ENCODE measurements at places on chromosomes 4 and X.

DNA sequence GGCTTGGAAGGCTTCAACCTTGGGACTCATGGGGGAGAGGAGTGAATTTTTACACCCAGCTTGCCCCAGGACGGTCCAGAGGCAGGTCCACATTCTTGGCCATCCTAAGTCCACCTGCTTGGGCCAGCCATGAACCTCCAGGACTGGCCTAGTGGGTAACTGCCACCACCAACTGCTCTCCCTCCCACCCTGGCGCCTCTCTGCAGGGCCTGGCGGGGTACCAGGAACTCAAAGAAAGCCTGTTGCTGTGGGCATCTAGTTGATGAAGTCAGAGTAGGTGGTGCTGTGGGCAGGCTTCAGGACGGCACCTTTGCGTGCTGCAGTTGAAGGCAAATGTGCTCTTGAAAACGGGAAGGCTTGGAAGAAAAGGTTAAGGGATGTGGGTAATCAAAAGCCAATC is 12.0 kb downstream of the BCOR start:
- no peak for DNase-seq

DNA sequence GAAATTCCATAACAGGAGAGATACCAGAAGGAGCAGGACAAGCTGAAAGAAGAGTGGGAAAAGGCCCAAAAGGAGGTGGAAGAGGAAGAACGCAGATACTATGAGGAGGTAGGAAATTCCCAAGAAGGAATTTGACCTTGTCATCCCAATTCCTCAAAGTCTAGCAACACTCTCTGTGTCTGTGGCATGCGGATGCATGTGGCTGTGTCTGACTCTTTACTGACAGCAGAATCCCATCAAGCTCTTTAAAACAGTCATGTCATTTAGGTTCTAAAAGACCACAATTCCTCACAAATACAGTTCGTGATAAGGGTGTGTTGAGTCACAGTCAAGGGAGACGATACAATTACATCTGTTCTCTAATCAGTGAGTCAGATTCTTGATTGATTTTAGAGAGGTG is 68.5 kb downstream of the PHOX2B start:
- DNase-seq: no peak

DNA sequence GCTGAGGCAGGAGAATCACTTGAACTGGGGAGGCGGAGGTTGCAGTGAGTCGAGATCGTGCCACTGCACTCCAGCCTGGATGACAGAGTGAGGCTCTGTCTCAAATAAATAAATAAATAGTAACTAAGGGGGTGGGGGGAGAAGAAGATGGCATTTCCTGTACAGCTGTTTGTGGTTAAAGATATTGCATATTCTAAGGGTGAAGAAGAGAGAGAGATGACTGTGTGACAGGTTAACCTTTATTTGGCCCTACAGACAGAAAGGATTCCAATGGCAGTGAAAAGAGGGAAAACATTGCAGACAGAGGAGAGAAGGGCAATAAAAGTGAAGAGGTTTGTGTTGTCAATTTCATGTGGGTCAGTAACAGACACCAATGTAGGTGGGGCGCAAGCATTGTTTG is 9.4 kb downstream of the TASL start:
- no peak for DNase-seq

- DNase-seq: no peak
These were observed 20.2 kb upstream of the RRAGB start for GRCh38 chrX:55697381-55697780.

DNA sequence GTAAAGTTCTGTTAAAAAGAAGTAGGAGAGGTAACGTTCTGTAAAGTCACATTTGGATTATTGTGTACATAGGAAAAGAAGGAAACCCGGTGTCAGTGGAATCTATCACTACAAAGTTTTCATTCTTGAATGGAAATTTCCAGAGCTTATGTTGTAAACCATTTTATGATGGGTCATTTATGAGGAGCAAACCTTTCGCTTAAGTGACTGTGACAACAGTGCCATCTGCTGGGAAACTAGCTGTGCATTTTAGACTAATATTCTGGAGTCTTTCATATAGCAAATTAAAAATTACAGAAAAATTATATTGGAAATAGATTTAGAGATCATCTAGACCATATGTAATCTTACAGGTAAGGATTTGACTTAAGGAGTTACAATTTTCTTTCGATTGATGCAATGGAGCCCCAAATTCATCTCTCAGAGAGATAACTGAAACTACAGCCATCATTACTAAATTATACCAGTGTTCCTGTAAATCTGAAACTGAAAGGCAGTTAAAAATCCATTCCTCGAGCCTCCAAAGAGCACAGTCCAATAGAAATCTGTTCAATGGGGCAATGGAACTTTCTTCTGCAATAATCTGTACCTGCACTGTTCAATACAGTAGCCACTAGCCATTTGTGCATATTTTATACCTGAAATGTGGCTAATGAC is 26.9 kb downstream of the ASB9 start:
- no peak for DNase-seq

- no peak for DNase-seq
These were observed 23.1 kb downstream of the NAP1L5 start for GRCh38 chr4:88674565-88674964.

- no peak for DNase-seq
These were observed 40.1 kb upstream of the KLHL8 start for GRCh38 chr4:87260477-87260876.

DNA sequence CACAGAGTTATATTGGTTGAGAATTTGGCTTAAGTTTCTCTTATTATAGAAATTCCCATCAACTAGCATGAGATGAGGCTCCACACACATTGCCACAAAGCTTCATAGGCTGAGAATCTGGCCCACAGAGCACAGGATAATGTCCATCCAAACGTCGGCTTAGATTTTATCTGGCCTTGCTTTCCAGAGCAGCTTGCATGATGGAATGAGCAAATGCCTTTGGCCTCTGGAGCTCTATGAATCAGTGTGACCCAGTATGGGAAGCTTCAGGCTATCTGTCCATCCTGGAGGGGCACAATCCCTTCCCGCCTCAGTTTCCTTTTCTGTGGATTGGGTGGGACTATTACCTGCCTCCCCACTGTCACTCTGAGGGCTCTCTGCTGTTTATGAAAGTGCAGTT is 131.5 kb upstream of the NDP start:
- DNase-seq: no peak

DNA sequence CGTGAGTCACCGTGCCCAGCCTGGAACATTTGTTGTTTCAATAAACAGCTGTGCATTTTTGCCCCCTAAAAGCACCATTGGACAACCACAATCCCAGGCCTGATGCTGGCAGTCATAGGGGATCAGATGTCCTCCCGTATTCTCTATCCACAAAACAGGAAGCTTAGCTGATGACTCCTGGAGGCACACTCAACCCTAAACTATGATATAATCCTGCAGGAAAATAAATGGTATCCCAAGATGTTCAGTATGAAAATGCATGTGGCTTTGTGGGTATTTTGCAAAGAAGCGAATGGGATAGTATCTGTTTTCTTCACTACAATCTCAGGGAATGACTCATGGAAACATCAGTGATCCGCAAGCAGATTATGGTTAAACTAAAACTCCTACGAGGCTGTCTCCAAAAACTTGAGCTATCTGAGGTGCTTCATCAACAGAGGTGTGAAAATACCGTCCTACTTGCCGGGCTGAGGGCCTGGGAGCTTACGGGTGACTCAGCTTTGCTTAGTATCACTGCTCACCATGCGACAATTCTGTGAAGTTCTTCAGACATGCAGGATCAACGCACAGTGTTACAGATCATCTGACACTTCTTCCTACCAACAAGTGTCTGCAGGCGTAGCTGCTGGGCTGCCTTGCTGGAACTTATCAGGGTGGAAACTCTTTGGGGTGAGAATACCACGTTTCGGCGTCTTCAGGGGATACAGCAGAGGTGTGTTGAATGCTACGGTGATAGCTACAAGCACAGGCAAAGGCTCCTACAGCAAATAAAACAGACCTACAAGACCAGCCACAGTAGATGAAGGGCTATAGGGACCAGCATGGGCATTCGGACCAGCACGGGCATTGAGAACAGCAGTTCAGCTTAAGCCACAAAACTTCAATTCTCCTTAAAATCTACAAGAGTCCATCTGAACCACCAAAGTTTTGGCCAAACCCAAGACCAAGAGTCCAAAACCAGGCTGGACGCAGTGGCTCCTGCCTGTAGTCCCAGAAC is 148.5 kb downstream of the DHRSX start:
- no peak for DNase-seq

DNA sequence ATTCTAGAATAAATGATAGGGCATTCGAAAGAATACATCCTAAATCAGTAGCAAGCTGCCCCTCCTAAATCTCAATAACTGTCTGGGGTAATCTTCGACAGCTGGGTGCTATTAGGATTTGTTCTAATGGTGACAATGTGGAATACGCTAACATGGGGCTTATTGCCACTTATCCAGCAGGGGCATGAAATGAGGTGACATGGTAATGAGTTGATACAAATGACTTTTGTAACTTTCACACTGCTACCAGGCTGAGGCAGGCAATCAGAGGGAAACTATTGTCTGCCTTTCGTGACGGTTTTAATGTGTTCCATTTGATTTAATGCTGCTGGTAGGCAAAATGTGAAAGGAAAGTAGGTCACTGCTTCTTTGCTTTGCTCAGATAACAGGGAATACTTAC is 1047.4 kb upstream of the PABPC4L start:
- no peak for DNase-seq

DNA sequence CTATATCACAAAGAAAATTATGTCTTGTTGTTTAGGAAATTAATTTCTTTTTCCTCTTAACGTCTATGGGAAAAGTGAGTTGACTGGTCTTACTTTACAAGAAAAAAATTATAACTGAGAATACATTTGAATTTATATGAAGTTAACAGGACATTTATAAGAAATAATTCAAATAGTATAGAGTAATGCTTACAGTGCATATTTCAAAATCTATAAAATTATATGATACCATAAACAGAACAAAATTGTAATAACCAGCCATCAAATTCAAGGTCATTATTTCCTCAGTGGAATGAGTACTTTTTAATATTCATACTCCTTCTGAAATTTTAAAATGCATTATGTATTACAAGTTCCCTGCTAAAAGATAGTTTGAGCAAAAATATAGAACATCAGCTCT is 884.5 kb downstream of the TECRL start:
- no peak for DNase-seq

DNA sequence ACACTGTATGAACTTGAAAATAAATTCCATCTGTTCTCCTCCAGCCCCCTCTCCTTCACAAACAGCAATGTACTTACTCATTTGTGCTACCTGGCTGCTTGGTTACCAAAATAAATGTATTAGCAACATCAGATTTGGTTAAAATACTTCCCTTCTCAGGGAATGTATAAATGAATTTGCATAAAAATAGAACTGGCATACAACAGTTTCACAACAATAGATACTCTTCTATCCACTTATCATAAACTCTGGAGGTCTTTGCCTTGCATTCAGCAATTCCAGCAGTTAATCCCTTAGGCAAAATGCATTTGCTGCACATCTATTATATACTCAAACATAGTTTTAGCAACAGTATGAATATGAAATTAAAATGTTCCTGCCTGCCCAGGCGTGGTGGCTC is 658.2 kb downstream of the CENPC start:
- no peak for DNase-seq

DNA sequence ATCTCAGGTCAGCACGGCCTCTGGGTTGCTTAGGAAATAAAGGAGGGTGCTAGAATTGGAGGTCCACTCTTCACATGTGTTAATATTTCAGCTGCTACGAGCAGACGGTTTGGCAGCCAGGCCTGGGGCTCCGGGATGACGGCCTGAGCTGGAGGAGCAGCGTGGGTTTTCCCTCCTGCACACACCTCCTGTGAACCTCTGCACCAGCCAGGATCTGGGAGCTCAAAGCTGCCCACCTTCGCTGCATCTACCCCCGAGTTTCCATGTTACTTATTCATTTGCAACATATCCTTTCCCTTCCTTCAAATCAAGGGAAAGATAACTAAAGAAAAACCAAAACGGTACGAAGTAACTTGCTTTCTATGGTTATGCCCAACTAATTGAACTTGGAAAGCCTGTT is 13.6 kb downstream of the STOX2 start:
- DNase-seq: no peak

DNA sequence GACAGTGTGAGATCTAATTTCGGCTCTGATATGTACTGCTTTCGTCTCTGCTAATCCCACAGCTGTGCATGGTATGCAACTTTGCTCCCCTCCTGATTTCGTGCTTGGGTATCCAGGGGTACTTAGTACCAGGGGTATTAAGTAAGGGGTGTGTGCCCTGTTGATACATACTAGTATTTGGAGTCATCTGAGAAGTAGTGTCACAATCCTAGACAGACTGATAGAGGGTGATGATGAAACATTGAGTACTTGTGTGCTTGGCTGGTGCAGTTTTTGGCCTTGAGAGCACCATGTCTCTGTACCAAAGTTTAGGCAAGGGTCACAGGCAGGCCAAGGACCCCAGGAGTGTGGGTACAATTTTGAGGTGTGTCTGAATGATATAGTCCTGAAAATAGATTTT is 10.9 kb downstream of the GPAT3 start:
- DNase-seq: peak; percentile 9

GRCh38 chrX:51614353-51615012 is 4.2 kb downstream of the CENPVL3 start:
- peak; percentile 10 for DNase-seq

DNA sequence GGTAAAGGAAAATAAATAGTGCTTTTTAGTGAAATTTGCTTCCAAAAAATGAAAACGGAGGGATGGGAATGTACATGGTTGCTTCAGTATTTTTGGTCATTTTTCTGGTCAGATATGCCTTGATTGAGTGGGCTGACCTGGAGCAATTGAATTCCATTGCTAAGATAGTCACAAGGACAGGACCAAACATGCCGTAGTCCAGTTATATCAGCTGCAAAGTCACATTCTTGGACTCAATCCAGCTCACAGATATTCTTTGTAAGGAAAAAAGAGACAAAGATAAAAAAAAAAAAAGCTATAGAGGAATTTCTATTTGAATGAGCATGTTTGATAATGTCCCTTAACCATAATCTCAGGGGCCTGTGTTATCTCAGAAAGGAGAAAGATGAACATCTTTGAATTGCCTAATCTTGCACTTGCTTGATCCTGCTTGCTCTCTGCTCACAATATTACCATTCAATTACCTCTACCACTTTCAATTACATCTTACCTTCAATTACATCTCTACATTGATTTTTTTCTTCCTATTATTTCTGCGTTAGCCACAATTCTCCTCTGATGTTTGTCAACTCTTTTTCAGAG is 75.4 kb upstream of the PACRGL start:
- DNase-seq: no peak

DNA sequence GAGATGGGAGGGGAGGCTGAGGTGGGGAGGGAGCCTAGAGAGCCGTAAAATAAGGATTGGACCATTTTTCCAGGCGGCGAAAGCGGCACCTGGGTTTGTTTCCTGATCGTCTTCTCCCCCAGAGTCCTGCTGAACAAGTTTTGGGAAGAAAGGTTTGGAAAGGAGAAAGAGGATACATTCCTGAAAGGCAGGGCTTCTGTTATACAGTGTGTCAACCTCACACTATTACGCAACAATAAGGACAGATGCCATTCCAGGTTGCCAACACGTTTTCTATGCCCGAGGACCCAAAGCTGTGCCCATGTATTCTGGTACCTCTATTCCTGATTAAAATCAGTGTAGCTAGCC is 658 bp downstream of the SCOC start:
- no peak for DNase-seq

GRCh38 chr4:156581282-156582063 is 390.1 kb downstream of the PDGFC start:
- no peak for DNase-seq

- DNase-seq: no peak
These were observed 336.4 kb upstream of the AGA start for GRCh38 chr4:177778623-177779022.

- no peak for DNase-seq
These were observed 76.8 kb upstream of the CPEB2 start for GRCh38 chr4:14925471-14925870.

GRCh38 chr4:74376888-74377483 is 12.0 kb downstream of the EREG start:
- DNase-seq: peak; percentile 30

GRCh38 chr4:105633241-105633640 is 75.2 kb downstream of the INTS12 start:
- no peak for DNase-seq

All from HL-60 (cell line).